ENCODE measurements at places on chromosomes 4 and X.

DNA sequence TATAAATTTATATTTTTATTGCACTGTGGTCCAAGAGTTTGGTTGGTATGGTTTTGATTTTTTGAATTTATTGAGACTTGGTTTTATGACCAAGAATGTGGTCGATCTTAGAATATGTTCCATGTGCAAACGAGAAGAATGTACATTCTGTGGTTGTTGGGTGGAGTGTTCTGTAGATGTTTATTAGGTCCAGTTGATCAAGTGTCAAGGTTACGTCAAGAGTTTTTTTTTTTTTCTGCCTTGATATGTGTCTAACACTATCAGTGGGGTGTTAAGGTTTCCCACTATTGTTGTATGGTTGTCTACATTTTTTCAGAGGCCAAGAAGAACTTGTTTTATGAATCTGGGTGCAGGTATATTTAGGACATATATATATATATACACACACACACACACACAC, 10.8 kb downstream of the ETDB start:
- DNase-seq = no peak

DNA sequence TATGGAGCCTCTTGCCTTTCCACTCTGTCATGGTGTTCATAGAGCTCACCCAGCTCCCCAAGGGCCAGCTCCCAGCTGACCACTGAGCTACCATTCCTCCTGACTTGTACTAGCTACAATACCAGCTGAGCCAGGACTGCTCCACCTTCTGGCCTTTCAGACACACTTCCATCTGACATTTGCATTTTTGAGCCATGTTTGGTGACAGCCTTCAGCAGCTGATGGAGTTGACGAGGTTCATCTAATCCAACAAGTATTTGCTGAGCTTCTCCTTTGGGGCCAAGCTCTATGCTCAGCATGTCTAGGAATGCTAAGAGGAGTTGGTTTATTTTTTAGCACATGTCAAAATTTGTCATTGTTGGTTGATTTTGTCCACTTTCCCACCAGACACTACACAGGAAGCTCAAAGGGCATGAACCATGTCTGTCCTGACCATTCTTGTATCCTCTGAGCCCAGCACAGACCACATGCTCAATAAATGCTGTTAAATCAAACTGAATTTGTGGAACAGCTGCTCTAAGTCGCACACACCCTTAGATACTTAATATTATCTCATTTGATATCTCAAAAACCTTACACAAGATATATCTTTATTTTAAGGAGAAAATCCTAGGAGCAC, 142.6 kb upstream of the PPARGC1A start:
- DNase-seq = no peak

DNA sequence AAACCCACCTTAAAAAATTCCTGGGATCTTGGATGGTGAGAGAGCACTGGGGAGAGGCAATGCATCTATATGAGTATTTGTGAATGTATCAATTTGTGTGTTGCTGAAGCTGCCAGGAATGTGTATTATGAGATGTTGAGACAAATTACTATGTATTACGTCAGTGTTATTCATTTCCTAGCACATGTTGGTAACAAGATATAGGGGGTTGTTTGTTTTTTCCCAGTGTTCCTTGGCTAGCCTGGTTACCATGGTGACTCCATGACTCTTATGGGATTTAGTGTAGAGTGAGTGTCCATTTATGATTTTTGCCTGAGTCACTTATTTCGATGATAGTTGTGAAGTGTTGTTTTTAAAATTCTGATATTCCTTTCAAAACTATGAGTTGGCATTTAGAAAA, 65.6 kb downstream of the RAB40A start:
- DNase-seq = no peak

DNA sequence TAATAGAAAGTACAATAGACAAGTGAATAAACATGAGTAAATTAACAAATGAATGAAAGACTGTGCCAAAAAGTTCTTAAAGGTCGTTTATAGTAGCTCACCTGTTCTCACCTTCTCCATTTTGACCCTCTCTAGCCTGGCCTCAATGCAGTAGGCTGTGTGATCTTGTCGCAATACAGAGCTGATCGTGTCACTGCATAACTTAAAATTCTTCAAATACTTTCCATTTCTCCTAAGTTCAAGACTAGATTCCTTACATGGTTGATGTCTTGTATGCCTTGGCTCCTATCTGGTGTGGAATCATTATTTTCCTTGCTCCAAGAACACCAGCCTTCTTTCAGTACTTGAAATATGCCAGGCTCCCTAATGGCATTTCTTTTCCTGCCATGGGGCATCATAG, 9.5 kb upstream of the GABRA2 start:
- no peak for DNase-seq

- DNase-seq = no peak
These were observed 36.1 kb downstream of the CPLX1 start for GRCh38 chr4:789571-790465.
